ENCODE measurements at places on chromosomes 4 and X.

GRCh38 chr4:76821641-76822040 is 76.3 kb downstream of the SOWAHB start:
- no peak for DNase-seq

GRCh38 chrX:133598601-133599335 is 183.5 kb upstream of the GPC4 start:
- DNase-seq = no peak

- no peak for DNase-seq
Measured at GRCh38 chr4:2836391-2836859, 7.2 kb upstream of the ADD1 start.

- peak; percentile 37 for DNase-seq
Measured at GRCh38 chrX:38332505-38332904, 5.2 kb upstream of the RPGR start.

DNA sequence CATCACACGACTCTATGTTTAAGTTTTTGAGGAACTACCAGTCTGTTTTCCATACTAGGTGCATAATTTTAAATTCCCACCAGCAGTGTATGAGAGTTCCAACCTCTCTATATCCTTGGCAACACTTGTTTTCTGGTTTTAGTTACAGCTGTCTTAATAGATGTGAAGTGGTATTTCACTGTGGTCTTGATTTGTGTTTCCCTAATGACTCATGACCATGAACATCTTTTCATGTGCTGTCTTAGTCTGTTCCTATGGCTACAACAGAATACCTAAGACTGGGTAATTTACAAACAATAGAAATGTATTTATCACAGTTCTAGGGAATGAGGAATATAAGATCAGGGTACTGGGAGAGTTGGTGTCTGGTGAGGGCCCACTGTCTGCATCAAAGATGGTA is 51.5 kb upstream of the GPR78 start:
- no peak for DNase-seq

- DNase-seq = no peak
Measured at GRCh38 chr4:186604124-186604807, 48.9 kb upstream of the MTNR1A start.

- peak; percentile 55 for DNase-seq
Measured at GRCh38 chrX:120302434-120302833, 8.8 kb downstream of the TMEM255A start.

- DNase-seq = no peak
Measured at GRCh38 chr4:14169460-14169859, 541.9 kb upstream of the BOD1L1 start.

DNA sequence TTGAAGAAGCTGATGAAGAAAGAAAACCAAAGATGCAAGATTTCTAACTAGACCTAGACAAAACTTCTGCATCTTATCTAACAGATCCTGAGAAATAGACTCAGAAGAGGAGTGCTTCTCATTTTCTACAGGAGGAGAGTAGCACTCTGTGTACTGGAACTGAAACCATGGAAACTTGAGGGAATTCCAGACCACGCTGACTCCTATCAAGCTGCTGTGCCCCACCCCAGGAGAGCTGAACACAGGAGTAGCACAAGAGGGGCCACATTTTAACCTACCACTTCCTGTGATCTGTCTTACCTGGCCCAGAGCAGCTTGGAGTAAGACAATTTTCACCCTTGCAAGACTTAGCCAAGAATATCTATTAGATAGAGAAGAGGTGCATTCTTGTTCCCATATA is 248.9 kb downstream of the SCFD2 start:
- no peak for DNase-seq

DNA sequence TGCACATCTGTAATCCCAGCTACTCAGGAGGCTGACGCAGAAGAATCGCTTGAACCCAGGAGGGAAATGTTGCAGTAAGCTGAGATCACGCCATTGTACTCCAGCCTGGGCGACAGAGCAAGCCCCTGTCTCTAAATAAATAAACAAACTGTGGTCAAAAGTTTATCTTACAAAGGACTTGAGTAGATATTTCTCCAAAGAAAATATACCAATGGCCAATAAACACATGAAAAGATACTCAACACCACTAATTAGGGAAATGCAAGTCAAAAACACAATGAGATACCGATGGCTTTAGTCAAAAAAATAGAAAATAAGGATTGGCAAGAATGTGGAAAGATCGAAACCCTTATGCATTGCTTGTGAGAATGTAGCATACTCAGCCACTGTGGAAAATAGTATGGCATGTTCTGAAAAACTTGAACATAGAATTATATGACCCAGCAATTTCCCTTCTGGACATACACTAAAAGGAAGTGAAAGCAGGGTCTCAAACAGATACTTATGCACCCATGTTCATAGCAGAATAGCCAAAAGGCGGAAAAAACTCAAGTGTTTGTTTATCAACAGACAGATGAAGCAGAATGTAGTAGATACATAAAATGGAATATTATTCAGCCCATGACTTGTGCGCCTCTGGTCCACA is 2.0 kb upstream of the CFAP97 start:
- DNase-seq = no peak

GRCh38 chrX:67692246-67692645 is 148.4 kb downstream of the AR start:
- no peak for DNase-seq

DNA sequence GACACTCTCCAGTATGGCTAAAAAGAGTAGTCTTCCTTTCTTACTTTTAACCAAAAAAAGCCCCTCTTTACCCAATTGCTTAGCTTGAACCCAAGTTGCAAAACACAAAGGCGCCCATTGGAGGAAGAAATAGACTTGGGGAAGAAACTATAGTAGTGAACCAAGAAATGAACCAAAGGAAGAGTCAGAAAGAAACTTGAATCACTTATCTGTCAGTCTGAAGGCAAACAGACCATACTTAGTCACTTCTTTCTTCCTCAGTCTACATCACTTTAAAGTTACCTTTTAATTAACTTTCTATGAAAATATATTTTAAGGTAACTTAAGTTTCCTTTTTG is 161.4 kb upstream of the GIMD1 start:
- DNase-seq = no peak

DNA sequence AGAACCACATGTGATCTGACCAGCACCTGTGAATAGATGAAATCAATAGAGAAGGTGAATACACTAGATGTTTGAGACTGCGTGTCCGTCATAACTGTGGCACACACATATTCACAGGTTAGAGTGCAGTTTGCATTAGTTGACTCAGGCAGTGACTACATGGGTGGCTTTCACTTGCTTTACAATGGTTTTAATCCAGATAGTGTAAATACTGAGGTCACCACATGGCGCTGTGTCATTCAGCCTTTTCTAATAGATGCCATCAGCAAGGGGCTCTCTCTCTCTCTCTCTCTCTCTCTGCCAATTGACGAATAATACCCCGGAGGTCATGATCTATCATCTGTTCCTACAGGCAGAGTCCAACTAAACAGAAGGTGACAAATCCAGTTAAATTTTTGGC is 30.7 kb upstream of the FGF13 start:
- DNase-seq = no peak

- peak; percentile 56 for DNase-seq
Measured at GRCh38 chrX:66013194-66013816, 26.6 kb downstream of the VSIG4 start.

DNA sequence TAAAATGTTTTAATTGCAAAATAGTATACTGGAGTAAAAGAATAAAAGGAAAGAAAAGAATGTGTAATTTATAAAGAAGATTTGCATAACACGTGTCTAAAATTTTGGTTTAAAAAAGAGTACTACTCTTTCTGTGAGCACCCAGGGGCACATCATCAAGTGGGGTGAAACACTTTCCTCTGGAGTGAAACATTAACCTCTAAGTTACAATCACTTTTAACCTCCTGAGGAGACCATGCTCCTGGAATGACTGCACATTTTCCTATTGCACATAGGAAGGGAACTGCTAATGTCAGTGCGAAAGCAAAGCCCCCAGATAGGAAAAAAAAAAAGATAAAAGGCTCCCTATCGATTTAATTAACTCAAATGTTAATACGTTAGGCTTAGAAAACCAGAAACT is 13.3 kb downstream of the VEGFC start:
- DNase-seq = no peak

DNA sequence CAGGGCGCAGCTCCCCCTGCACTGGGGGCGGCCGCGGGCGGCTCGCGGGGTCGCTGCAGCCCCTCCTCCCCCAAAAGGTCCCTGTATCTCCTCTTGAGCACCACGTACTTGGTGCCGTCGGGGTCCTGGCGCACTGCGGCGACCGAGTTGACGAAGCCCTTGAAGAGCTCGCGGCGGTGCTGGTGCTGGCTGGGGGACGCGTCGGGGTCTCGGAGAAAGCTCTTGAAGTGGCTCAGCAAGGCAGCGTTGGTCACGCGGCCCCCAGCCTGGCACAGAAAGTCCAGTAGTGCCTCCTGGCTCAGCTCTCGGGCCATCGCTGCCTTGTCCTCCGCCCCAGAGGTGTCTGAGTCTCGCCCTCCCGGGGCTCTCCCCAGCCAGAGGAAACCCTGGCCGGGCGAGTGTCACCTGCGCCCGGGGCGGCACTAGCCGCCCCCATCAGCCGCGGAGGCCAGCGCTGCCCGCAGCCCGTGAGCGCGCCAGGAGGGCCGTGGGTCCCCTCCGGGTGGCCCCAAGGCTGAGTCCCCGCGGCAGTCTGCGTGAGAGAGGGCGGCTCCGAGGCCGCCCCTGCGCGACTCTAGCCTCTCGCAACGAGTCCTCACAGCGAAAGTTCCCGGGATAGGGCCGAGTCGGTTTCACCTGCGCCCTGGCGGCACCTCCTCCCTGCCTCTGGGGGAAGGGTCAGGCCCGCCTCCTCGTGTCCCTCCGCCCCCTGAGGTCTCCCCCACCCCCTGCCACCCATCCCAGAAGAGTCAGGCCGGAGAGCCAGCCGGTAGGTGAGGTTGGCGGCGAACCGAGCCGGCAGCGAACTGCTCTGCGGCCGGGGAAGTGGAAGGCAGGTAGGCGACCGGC is at the start of gene SOWAHB:
TSS of gene SOWAHB (minus strand) at position 609 of the 849 bp plus-strand sequence. CDS start at position 314, 295 bp downstream.
- DNase-seq = peak; percentile 21

GRCh38 chrX:152912106-152912505 is 14.2 kb downstream of the ZNF185 start:
- DNase-seq = no peak

- DNase-seq = peak; percentile 68
Measured at GRCh38 chrX:48683411-48683982, at the start of gene WAS. WAS (plus strand) TSS chrX:48683799; CDS start chrX:48683854, 55 bp downstream.

- DNase-seq = no peak
Measured at GRCh38 chrX:65601126-65601525, 66.3 kb upstream of the MSN start.

GRCh38 chr4:161841759-161842158 is 322.0 kb downstream of the FSTL5 start:
- DNase-seq = no peak

DNA sequence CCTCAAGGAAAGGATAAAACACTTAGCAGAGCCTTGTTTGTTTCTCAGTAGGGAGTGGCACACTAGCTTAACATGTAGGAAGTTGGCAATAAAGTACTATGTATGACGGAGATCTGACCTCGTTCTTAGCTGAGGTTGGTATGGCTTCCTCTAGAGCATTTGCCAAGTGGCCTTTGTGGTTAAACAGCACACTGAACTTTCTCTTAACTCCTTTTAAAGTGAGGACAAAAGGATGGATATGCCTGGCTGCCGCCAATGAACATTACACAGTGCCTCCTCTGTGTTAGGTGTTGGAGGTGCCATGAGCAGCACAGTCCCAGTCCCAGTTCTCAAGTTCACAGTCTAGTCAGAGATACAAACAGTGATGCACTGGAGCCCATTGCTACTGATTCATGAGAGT is 54.4 kb downstream of the VGLL1 start:
- no peak for DNase-seq

GRCh38 chr4:53490161-53490956 is 100.9 kb downstream of the LNX1 start:
- no peak for DNase-seq

DNA sequence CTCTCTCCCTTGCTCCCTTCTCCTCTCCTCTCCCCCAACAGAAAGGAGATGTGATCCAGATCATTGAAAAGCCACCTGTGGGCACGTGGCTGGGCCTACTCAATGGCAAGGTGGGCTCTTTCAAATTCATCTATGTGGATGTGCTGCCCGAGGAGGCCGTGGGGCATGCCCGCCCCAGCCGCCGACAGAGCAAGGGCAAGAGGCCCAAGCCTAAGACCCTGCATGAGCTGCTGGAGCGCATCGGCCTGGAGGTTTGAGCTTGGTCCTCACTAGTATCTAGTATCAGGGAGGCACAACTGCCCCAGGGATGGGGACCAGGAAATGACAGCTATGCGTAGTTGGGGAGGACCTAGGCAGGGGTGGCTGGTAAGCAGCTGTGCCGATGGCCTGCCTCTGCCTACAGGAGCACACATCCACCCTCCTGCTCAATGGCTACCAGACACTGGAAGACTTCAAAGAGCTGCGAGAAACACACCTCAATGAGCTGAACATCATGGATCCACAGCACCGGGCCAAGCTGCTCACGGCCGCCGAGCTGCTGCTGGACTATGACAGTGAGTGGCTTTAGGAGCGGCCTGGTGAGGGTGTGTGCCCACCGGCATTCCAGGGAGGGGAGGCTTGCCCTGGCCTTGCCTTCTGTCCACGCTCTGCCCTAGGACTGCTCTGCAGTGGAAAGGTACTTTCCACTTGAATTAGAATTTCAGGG is 13.0 kb downstream of the SASH3 start:
- no peak for DNase-seq

DNA sequence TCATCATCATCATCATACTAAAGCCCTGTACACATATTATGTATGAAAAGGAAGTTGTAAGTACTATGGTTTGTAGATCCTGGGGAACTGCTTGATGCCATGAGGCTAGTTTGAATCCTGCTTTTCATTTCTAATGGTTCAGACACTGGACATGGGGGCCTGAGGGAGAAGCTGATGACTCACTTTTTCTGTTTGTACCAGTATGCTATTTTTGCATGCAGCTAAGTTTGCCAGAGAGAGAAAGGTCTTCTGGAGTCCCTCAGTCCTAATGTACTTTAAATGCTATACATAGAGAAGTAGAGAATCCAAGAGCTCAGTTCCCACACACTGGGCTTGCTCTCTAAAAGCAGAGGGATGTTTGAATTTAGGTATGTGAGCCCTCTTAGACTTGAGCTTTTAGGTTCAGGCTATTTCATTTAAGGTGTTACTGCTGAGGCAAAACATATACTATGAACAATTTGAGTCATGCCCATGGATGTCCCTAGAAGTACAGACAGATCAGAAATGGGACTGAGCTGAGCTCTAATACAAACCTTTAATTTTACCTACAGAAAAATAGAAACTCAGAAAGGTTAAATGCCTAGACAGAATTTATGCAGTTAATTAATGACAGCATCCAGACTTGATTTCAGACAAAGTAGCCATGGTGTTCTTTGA is 17.6 kb upstream of the HS3ST1 start:
- DNase-seq = no peak

GRCh38 chr4:53705972-53706371 is 114.7 kb upstream of the LNX1 start:
- DNase-seq = no peak

Measured in GM06990 (cell line).